ENCODE measurements at places on chromosomes 12 and 14.

GRCh38 chr12:131620946-131621681, 89.8 kb upstream of the SFSWAP start:
- no peak for DNase-seq

DNA sequence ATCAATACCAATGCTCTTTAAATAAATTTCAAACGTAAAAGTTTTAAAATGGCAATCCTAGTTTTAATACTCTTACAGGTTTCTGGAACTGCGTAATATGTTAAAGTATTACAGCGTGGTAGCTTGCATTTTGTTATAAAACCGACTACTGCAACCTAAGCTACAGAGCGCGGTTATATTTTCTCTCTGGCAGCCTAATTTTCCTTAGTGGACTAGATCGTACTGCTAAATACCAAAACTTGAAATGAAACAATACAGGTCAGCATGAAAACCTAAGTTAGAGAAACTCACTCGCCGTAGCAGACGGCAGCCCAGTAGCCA, 1.2 kb downstream of the CCDC92 start:
- DNase-seq, result no peak

GRCh38 chr12:66405395-66405794, 103.1 kb downstream of the HELB start:
- no peak for DNase-seq

DNA sequence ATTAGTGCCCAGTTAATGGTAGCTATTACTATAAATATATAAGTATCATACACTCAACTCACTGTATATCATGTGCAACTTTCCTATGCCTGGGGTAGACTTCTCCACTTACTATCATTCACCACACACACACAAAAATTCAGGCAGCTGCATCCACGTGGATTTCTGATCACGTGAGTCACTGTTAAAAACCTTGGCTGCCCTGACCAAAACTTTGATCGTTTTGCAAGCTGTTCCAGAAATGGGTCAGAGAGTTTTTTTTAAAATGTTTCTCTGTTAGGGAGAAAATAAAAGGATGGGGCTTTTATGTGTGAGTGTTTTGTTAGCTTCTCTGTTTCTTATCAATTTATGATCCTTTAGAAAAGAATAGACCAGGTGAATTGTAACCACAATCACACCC, 198.2 kb upstream of the CNOT2 start:
- no peak for DNase-seq

DNA sequence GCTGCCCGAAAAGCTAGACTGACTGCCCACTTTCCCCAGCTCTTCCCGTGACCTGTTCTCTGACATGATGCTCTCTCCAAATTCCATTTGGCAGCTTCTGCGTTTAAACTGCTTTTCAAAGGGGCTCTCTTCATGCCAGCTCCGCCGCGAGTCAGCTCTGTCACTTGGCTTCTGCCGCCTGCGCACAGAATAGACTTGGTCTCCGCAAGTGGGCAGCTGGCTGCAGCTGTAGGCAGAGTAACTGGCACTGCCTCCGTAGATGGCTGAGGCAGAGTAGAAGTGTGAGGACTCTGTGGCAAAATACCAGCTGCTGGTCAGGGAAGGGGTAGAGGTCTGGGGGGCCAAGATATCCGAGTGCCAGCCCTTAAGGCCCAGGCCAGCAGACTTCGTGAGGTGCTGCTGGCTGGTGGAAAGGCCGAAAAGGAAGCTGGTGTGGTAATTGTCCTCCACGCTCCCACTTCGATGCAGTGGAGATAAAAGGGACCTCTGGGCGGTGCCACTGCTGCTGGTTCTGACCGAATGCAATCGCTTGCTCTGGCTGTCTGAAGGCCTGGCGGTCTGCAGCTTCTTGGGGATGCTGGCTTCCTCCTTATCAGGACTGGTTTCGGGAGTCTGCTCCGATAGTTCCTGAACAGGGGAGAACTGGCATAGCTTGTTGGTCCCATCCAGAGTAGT, 85.7 kb downstream of the DUSP16 start:
- DNase-seq, result no peak

DNA sequence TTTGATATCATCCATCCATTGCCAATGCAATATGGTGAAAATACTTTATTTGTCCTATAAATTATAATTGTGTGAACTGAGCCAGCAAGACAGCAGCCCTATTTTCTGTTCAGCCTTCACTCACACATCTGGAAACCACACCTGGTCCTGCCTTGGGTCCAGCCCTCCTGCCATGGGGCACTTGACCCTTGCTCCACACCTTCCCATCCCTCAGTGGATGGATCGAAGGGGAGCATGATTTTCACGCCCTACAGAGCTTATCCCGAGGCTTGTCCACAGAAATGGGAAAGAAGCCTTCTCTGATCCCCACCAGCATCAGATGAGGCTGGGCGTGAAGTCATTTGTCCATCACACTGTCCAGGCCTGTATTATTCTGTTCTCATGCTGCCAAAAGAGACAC, 10.1 kb downstream of the TMEM132D start:
- DNase-seq, result no peak

- no peak for DNase-seq
Observed at GRCh38 chr12:48768147-48768546, 20.7 kb downstream of the ADCY6 start.

- DNase-seq, result peak; percentile 11
Observed at GRCh38 chr12:26833743-26834490, 923 bp upstream of the ITPR2 start.

DNA sequence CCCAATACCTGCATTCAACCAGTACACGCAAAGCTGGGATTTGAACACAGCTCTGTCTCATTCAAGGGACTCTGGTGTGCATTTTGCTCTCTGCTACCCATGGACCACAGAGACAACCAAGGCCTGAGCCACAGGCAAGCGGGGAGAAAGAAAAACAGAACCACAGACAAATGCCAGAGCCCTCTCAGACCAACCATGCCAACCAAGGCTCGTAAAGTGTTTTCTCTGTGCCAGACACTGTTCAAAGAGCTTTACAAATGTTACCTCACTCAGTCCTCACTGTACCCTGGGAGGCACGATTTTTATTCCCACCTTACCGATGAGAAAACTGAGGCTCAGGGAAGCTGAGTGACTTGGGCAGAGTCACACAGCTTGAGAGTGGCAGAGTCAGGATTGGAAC, 32.4 kb upstream of the EML1 start:
- DNase-seq, result no peak

DNA sequence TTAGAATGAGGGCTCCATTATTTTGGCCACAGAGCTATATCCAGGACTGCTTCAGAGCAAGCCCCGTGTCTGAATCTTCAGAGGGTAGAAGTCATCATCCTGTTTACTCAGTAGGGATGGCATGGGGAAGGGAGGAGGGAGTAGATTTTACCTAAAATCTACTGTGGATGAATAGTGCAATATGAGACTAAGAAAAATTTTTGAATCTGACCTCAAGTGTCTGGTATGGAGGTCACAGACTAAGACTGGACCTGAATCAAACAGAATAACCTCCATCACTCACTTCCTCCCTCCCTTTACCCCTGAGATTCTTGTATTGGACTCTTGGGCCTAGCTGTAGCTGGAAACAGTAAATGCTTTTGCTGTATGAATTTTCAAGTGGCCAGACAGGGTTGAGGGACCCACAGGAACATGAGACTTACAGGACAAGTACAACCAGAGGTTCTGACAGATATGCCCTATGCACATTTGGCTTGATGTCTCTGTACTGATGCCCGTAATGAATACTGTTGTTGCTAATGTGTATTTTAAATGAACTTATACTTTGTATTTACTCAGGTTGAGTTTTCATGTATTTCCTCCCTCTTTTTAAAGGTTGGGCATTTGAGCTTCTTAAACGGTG, 78.5 kb downstream of the CCDC91 start:
- no peak for DNase-seq

DNA sequence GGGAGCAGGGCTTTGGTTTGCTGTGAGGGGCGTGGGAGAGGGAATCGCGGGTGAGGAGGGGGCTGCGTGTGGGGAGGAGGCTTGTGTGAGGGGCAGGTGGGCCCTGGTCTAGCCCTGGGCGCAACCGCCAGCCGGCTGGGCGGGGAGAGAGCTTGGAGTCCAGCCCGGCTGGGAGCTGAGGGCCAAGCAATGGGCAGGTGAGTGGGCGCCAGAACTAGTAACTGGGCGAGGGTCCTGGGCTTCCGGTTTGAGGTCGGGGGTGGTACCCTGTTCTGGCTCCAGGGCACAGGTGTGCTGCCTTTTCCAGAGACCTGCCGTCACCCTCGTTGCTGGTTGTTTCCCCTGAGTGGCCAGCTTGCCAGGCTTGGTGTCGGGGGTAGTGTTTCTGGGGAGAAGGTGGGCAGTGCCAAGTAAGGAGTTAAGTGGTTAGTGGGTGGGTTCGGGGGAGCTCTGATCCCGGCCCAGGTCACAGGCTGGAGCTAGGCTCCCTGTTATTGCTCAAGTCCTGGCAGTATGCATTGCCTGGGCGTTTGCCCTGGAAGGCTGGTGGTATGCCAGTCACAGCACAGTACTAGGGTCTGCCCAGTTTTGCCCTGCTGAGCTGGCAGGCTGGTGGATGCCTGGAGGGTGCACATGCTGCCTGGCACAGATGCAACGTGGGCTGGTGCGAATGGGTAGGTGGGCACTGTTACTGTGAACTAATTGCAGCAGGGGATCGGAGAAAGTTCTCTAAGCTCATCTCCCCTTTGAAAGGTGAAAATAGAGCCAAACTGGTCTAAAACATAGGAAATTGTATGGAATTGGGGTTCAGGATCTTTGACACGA, 683 bp downstream of the CIPC start:
- DNase-seq, result no peak

DNA sequence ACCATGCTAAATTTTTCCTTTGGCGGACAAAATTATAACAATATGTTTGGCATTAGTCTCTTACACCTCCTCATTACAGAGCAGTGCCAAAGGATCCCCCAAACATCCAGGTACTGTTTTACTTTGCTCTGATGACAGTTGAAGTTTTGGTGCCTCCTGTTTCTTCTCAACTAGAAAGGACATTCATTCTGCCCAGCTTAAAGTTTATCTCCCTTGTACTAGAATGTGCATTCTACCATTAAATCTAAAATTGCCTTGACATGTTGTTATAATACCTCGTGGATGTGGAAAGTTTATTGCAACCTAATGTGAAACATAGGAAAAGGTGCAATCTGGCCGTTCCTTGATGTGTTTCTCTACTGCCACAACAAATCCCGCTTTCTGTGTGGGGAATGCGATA, 173.4 kb downstream of the KITLG start:
- DNase-seq, result no peak

DNA sequence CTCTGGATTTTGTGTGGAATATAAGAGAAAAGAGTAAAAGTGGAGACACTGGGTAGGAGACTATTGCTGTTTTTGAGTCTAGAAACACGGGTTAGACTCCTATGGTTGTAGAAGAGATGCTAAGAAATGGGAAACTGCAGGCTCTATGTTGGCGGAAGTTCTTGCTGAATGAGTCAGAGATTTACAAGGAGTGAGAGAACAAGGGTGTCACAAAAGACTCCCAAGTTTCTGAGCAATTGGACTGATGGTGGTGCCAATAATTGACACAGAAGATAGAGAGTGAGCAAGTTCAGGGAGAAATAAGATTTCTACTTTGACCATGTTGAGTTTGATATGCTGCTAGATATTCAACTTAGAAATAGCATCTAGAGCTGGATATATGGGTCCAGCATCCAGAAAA, 2.6 kb upstream of the PRKD1 start:
- no peak for DNase-seq

DNA sequence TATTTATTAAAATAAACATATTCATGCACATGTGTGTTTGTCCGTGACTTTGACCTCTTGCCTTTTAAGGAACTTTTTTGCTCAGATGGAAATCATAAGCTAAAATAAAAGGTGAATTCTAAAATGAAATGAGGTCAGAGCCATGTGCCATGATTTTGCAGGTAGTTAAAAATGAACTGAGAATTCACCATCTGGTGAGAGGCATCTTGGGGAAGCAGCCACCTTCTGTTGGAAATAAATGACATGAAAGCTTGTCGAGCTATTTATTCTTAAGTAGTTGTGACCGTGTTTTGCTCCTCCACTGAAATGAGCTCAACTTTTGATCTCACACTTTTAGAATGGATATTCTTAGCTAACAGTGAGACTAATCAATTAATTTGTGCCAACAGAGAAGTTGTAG, 56.8 kb upstream of the CNOT2 start:
- DNase-seq, result no peak

DNA sequence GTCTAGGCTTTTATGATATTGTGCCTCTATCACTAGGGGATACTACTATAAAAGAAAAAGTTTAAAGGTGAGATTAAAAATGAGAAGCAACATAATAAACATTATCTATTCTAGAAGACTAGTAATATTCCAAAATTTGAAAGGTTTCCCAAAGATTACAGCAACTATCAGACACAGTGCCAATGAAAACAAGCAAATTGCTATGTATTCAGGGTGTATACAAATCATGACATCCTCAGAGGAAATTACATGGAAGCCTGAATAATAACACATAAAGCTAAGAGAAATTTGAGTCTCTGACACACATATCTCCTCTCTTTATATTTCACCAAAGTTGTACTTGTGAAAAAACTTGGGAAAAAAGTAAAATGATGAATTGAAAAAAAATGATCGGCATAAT, 327.0 kb downstream of the SEC23A start:
- DNase-seq, result no peak

DNA sequence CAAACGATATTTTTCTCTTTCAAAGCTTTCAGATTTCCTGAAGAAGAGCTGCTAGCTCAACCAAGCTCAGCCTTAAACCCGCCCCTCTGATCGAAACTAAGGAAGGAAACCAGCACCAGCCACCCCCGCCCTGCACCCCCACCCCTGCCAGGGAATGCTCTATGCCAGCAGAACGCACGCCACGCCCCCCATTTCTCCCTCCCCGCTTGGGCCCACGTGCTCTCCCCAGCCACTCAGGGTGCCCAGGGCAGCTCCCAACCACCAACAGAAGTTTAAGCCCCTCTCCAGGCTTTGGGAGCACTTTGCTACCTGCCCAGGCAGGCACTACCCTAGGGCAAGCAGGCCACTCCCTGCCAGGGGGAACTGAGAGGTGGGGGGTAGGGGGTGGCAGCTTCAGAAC, 18.8 kb upstream of the KRT78 start:
- DNase-seq, result peak; percentile 24

GRCh38 chr12:50626026-50626425, 121.2 kb downstream of the DIP2B start:
- no peak for DNase-seq

- DNase-seq, result no peak
Observed at GRCh38 chr14:104536942-104537612, 42.5 kb upstream of the C14orf180 start.

- no peak for DNase-seq
Observed at GRCh38 chr14:76259029-76259735, 107.5 kb downstream of the GPATCH2L start.

DNA sequence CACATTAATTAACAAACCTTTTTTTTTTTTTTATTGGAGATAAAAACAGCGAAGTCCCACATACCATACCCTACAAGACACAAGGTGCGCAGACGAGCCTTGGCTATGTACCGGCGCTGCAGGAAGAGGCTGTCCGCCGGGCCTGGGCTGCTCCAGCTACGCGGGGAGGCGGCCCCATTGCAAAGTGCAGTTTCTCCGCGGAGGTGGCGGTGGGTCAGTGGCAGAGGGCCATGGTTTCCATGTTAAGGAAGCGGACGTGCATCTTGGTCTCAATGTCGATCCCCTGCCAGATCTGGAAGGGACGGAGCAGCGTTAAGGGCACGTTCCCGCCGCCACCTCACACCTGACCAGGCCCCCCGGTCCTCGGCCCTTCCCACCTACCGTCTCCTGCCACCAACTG, 60.3 kb downstream of the TESC start:
- DNase-seq, result no peak
